ENCODE measurements at places on chromosomes 5 and 9.
A peak's percentile ranks its signal among the peaks of the same experiment; 100 is the strongest.

GRCh38 chr9:121023064-121023463 is 27.0 kb downstream of the C5 start:
- DNase-seq: peak; percentile 25

DNA sequence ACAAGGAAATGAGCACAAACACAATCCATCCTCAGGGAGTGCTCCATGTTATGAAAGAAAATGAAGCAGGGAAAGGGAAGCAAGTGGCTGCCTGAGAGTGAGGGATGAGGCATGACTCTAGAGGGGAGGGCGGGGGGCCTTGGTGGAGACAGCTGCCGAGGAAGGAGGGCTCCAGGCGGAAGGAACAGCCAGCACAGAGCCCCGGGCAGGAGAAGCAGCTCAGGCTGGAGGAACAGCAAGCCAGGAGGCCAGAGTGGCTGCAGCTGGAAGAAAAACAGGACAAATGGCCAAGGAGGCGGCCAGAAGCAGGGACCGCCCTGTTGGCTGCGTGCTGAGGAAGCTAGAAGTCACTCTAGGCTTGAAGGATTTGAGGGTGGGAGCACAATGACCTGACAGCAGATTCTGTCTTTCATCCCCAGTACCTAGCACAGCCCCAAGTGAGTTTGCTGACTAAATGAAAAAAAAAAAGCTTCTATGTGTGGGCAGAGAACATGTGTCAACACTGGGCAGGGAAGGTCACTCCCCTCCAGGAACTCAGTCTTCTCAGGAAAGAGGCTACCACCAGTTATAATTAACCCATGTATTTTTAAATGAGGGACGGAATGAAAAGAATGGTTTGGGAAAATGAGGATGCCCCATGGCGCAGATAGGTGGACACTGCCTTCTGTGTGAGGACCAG is 142.8 kb downstream of the DCP2 start:
- DNase-seq: no peak

GRCh38 chr5:104130320-104130719 is 567.7 kb upstream of the NUDT12 start:
- no peak for DNase-seq

DNA sequence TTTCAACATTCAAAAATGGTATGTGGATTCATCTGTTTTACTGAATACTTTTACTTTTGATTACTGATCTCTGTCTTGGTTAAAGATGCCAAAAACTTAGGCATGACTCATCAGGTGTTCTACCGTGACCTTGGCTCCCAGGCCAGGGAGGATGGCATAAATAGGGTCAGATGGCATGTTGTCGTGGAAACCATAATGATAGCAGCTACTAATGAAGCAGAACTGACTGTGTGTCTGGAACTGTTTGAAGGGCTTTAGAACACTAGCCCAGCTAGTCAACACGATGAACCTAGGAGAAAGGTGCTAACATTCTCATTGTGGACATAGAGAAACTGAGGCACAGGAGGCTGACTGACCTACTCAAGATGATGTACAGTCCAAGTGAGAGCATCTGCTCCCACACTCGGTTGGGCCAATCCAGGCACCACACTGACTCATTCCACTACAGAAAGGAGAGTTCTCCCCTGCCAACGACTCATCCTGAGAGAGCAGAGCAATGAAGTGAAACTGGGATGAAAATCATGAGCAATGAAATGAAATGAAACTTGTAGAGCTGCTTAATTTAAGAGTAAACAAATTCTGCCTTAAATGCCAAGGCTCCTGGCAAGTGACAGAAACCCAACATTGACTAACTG is 116.0 kb downstream of the TENT4A start:
- no peak for DNase-seq

GRCh38 chr5:112687306-112687705 is 50.4 kb upstream of the APC start:
- DNase-seq: no peak

- no peak for DNase-seq
Observed at GRCh38 chr9:16139774-16140173, 586.9 kb downstream of the CCDC171 start.

- DNase-seq: no peak
Observed at GRCh38 chr9:121764371-121764730, 112.9 kb downstream of the DAB2IP start.

GRCh38 chr5:114238771-114239313 is 123.0 kb upstream of the KCNN2 start:
- peak; percentile 20 for DNase-seq

- DNase-seq: no peak
Observed at GRCh38 chr9:13431222-13431536, 151.7 kb upstream of the MPDZ start.

DNA sequence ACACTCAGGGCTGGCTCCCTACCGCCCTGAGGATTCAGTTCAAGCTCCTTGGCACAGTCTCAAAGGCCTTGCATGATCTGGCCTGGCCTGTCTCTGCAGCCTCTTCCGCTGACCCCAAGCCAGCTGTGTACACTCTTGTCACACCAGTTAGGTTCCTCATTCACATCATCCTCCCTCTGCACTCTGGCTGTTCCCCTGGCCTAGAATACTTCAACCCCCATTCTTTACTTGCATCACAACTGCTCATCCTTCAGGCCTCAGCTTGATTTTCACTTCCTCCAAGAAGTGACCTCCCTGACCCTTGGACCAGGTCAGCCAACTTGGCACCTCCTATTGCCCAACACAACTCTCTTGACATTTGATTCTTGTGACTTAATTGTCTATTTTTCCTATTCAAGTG is 18.9 kb upstream of the PFDN1 start:
- no peak for DNase-seq

DNA sequence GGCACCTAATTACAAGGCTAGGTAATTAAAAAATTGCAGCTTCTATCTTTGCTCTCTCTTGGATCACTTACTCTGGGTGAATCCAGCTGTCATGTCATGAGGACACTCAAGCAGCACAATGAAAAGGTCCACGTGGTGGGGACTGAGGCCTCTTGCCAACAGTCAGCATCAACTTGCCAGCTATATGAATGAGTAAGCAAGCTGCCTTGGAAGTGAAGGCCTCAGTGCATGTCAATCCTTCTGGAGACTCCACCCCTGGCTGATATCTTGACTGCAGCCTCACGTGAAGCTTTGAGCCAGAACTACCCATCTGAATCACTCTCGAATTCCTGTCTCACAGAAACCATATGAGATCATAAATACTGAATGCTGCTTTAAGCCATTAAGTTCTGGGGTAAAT is 140.5 kb downstream of the SNX18 start:
- no peak for DNase-seq

- DNase-seq: no peak
Observed at GRCh38 chr9:131708226-131709002, 31.5 kb downstream of the RAPGEF1 start.

DNA sequence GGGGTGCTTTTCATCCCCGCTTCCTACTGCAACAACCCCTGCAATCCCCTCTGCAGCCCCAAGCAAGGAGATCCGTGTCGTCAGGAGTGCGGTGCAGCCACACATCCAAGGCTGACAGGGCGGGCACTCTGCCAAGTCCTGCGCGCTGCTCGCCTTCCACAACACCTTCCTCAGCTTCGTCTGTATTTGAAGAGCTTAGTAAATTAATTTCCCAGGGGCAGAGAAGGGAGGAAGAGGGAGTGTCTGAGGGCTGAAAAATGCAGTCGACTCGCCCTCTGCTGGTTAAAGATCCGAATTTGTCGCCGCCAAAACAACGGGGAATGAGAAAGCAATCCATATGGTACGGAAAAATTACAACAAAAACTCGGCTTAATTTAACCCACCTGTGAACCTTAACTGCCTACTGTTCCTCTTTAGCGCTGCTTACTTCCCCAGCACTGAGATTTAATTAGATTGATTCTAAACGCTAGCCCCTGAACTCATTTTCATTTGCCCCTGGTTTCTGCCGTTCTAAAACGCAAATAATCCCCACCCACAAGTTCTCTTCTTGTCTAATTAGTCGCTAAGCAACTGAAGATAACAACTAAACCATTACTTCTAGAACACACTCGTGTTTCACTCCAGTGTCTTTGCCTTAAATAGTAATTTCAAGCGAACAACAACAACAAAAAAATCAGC is 10.9 kb upstream of the PCDHB1 start:
- DNase-seq: no peak

DNA sequence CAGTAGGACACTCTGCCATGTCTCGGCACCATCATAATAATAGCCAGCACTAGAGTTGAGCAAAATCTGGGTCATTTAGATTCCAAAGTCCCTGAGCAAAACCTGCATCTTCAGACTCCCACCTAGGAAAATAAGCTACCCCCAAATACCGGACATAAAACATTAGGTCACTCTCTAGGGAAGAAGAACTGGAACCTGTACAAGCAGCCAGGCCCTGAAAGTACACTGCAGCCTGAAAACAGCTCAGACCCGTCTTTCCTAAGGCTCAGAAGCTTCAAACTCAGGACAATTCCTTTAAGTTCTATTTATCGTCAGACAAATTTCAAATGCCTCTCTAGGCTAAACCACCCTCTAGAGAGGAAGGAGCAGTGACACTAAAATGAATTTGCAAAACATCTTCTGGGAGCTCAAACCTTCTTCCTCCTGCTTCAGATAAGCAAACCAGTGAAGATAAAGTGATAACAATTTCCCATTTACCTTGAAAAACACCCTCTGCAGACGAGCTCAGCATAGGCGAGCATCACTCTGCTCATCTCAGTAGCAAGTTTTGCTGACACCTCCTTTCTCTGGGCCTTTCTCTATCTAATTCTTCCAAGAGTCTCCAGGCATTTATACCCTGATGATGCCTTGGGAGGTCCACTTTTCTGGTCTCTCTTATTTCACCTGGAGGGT is 34.0 kb downstream of the ADAM19 start:
- DNase-seq: no peak

DNA sequence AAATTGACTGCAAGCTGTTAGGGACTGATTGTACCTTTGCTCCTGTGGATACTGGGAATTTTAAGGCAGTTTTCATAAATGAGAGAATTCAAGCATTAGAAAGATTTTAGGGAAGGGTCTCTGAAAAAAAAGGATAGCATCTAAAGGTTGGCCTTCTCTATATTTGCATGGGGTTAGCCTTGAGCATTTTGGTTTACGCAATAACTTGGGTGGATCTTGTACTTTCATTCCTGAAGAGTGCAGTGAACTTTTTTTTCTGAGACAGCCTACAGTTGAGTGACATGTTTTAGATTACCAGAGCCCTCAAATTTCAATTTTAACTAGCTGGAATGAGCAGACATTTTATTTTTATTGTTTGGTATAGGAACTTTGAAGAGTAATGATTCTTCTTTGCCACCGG is 91.6 kb upstream of the NR3C1 start:
- no peak for DNase-seq

GRCh38 chr5:15021266-15022046 is 149.9 kb upstream of the ANKH start:
- DNase-seq: peak; percentile 13

GRCh38 chr5:5658889-5659465 is 236.5 kb downstream of the ICE1 start:
- no peak for DNase-seq

- DNase-seq: no peak
Observed at GRCh38 chr9:122207096-122207495, 21.7 kb downstream of the LHX6 start.

DNA sequence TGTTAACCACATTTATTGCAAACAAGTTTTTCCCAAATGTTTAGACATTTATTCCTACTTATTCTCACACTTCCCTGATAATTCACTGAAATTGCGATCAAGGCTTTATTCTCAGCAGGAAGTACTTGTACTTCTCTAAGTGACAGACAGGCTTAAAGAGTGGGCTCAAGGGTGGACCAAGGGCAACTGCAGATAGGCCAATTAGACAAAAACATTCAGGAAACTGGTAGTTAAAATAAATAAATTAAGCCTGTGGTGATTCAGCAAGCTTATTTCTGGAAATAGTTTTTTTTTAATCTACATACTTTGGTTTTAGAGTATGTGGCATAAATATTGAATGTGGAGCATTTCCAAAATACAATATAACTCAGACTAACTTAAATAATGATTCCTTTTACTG is 136.1 kb downstream of the UGCG start:
- peak; percentile 63 for DNase-seq

DNA sequence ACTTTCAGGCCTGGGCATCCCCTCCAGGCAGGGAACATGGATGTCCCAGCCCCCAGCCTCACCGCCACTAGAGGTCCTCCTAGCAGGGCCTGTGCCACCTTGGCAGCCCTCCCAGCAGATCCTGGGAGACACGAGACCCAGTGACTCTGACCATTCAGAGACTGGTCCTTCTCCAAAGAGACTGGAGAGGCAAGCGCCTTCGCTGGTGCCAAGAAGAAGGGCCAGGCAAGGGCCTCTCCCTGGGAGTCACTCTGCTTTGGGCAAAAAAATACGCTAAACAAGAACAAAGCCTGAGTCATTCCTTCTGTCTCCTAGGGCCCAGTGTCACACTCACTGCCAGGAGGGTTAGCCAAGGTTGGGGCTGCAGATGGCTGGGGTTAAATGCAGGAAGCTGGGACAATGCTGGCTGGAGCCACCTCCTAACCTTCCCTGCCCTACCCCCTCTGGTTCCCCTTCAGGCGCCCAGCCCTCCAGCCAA is 35.3 kb upstream of the SMIM23 start:
- no peak for DNase-seq

DNA sequence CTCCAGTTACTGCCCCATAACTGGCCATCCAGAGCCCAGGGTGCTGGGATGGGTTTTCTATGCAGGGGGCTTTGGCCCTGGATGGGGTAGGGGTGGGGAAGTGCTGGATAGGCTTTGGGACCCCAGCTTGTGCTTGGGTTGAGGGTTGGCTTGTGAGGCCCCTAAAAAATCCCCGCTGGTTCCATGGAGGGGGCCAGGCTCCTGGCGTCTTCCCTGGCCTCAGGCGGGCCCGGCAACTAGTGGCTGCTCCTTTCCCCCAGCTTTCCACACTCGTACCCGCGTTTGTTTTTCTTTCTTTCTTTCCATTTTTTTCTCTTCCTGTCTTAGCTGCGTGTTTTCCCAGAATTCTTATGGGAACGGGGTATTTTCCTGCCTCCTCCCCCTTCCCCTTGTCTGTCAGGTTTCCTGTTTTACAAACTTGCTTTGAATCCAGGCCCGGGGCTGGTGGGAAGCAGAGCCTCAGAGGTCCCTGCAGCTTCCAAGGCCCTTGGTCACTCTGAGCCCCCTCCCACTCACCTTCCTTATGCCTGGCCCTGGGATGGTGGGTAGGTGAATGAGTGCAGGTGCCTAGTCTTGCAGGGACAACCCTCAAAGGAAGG is 40.2 kb downstream of the RGS3 start:
- no peak for DNase-seq

- DNase-seq: no peak
Observed at GRCh38 chr5:150565868-150566267, 57.9 kb downstream of the NDST1 start.

GRCh38 chr5:90477621-90478215 is 3.1 kb downstream of the POLR3G start:
- no peak for DNase-seq

Data from HCEC 1CT (cell line).